ENCODE measurements at places on chromosomes 5 and 9.

GRCh38 chr5:66041627-66042026 is 102.5 kb upstream of the SREK1 start:
- DNase-seq, result no peak

DNA sequence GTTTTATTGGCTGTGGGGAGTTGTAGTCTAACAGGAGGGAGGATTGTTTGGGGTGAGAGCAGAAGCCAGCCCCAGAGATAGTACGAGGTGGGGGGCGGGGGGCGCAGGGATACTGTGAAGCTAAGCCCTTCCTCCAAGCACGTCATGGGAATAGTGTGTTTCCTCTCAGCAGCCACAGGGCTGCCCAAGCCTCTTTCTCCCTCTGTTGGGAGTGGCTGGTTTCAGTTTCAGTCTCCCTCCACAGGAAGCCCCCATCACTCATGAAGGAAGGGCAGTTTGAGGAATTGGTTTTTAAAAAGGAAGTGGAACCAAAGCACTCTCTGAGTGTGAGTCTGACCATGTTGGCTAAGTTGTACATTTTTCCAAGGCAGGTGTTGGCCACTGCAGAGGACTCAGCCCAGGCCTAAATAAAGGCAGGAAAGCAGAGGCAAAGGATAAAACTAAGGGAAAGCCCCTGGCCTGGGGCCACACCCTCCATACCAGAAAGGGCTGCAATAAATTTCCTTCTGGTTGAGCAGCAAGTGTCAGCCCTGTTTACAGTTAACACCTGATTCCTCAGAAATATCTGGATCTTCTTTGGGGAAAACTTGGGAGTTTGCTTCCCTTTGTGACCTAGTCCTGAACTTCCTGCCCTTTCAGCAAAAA is 3.2 kb downstream of the RAB24 start:
- DNase-seq, result peak; percentile 53

- DNase-seq, result peak; percentile 47
Observed at GRCh38 chr9:128254855-128255759, 20.7 kb downstream of the GOLGA2 start.

DNA sequence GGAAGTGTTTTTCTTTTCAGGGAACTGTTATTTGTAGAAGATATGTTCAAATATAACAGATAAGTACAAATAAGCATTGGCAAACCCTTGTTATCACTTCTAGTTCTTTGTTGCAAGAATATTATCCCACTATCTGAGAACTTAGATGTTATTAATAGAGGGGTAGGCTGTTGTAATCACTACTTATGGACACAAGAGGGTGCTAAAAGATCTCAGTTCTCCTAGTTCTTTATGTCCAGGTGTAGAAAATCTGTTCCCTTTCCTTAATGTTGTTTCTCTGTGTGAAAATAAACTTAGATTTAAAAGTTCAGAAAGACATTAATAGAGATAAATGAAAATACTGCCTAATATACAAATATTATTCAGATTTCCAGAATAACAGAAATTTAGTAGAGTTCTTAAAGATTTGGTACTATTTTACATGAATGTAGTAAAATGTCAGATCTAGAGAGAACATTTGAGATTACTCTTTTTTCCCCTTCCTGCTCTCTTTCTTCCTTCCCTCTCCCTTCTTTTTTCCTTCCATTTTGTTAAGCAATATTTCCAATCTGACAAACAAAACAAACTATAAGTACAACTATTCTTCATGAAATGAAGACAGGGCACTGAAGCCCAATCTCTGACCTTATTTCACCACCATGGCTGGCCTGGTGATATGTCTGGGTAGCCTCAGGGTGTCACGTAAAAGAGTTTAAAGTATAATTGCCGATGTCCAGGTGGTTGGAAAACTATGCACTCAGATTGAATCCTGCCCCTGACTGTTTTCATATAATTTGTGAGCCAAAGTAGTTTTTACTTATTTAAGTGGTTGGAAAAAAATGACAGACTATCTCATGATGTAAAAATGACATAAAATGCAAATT is 43.6 kb upstream of the C5orf46 start:
- DNase-seq, result no peak

- no peak for DNase-seq
Observed at GRCh38 chr5:55894135-55894534, 43.0 kb downstream of the IL31RA start.

DNA sequence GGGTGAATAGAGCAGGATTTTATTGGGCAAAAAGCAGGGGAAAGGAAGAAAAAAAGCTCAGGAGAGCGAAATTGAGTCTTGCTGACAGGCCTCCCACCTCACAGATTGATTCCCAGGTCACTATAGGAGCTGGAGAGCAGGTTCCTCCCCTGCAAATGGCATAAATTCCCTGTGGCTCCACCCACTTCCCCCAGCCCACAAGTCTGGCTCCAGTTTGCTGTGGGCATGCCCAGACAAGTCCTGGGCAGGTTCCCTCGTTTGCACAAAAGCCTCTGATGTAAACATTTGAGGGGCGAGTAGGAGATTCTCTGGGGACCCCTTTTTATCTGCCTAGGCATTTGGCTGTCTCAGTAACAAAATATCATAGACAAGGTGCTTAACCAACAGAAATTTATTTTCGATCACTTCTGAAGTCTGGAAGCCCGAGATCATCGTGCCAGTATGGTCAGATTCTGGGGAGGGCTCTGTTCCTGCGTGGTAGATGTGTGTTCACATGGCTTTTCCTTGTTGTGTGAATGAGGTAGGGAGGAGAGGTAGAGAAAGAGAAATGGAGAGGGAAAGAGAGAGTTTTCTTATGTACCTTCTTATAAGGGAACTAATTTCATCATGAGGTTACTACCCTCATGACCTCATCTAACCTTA is 614.5 kb downstream of the MAT2B start:
- DNase-seq, result no peak

DNA sequence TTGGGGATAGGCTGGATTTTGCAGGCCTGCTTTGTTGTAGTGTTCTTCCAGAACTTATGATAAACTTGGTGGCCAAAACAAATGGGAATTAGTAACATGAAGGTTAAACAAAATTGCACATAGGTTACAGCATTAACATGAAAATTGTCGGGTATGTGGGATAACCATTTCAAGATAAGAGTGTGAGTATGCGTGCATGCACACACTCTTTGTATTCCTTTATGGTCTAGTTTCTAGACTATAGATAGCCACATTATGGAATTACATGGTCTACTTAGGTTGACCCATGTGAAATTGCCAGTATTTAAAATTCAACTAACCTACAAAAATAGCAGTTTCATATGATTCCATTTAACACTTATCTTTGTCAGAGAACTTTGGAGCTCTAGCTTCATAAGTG is 1.4 kb downstream of the HMGCR start:
- no peak for DNase-seq
